CD4-positive, alpha-beta T cell treated with Interleukin-17A for 1 hour (primary cell): ENCODE measurements at places on chromosomes 7 and 10.

DNA sequence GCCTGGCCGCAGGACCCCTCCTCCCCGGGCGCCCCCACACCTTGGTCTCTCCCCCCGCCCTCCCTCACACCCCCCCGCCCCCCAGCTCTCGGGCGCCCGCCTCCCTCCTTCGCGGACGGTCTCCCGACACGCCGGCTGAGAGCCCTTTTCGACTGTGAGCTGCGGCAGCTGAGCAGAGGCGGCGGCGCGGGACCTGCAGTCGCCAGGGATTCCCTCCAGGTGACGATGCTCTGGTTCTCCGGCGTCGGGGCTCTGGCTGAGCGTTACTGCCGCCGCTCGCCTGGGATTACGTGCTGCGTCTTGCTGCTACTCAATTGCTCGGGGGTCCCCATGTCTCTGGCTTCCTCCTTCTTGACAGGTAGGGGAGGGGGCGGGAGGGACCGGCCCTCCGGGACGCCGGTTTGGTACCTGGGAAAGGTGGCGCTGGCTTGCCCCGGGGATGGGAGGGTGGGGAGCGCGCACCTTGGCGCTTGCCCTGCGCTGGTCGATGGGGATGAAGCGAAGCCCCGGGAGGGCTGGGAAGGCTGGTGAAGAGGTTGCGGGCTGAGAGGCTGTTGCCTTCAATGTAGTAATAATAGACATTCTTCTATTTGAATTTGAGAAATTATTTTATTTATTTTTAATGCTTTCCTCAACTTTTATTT is at the start of gene BMPER:
TSS of gene BMPER (plus strand) at position 151 of the 644 bp plus-strand sequence. CDS start at position 226, 75 bp downstream.
- no peak for DNase-seq

DNA sequence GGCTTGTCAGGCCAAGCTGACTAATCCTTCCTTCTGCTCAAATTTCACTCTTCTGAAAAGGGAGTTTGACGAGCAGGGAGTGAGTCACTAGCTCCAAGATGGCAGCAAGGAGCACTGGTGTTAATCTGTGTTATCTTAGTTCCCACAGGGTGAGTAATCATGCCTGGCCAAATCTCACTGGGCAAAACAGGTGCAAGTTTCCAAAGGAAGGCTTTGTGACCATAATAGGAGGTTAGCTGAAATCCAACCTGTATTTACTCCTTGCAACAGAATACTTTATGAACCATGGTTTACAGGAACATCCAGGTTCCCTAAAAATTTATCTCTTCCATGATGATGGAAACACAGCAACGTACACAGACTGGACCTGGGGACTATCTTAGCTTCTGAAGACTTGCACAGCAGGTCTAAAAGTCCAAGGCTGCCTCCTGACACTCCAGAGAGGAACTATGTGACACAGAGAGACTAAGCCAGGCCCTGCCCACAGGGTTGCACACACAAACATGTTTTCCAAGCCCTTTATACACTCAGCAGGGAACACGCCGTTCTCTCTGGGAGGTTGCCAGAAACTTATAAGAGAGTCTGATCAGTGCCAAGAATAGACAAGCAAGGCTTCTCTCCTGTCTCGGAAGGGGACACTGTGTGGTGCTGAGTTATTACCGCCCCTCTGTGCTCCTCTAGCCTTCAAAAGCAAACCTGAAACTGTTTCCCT is 46.3 kb downstream of the PDK4 start:
- DNase-seq = no peak

- DNase-seq = no peak
These were observed 47.3 kb downstream of the PIP4K2A start for GRCh38 chr10:22667093-22667480.

- DNase-seq = no peak
These were observed 35.2 kb downstream of the RNF133 start for GRCh38 chr7:122663733-122664132.

DNA sequence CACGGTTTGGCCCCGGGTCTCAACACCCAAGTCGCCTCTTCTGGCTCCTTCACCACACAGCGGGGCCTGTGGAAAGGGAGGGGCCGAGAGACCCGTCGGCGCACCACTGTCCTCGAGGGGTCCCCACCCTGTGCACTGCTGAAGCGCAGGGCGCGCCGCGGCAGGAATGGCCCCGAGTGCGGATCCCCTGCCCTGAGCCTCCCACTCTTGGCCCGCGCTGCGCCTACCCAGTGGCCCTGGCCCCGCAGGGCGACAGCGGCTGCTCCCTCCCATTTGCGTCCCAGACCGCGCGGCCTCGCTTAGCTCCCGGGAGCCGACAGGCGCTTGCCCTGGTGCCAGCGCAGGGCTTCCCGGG is 2.1 kb upstream of the SFMBT2 start:
- no peak for DNase-seq

DNA sequence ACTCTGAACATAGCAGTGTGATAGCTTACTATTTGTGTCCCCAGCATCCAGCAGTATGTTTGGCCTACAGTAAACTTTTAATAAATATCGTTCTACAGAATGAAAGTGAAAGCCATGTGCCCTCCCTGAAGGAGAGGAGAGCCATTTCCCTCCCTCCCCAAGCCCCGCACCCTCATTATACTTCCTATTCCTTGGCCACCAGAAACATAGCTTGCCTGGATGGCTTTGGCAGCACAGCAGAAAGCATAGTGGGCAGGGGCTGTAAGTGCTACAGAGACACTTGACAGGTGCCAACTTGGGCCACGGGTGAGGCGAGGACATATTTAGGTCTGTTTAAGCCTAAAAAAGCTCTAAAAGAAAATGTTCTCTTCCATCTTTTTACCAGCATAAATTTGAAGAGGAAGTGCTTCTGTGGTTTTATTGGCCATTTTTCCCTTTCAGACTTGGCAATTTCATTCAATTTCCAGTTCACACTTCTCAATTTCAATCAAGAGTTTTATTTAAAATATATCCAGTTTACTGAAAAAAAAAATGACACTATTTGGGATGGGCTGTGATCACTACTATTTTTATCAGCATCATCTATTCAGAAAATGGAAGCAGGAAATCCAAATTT is 12.7 kb downstream of the HHEX start:
- DNase-seq = no peak

- no peak for DNase-seq
These were observed 54.3 kb downstream of the PODXL start for GRCh38 chr7:131501930-131502685.

DNA sequence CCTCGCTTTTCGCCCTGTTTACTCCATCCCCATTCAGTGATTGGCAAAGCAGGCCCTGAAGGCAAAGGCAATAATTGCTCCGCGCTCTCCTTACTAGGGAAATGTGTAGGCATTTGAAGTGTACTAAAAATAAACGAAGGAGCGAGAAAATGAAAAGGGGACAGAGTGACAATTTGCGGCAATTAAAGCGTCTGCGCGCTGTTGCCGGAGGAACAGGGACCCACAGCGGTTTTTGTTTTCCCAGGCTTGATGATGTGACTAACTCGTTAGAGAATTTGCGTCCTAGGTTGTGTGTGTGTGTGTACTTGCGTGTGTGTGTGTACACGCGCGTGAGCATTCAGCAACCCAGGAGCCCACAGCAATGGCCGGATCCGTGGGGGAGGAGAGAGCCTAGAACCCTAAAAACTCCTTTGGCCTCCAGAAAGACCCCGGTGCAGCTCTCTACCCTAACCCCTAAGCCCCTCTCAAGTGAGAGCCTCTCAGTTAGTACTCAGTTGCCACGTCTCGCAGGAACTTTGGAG is 7.8 kb upstream of the DLX6 start:
- DNase-seq = no peak

DNA sequence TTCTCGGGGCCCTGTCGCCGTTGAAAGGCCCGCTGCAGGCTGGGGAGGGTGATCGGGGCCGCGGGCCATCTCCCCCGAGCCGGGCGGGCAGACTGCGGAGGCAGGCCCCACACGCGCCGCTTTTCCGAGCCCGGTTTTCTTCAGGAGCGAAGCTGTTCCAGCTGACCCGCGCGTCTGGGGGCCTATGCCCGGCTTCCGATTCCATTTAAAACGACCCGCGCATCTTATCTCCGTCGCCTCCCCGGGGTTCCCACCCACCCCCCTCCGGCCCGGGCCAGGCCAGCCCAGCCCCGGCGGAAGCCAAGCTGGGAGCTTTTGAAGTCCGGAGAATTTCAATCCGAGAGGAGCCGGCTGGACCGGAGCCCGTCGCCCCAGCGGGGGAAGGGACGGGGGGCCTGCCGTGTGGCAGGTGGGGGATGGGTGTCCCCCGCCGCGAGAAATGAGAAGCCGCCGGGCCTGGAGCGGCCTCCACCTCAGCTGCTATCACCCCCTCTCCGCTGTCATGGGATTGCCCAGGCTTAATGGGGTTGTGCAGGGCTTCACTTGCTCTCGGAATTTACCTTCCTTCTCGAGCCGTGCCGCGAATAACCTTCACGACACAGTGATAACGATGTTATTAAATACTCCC is 3.1 kb upstream of the EVX1 start:
- no peak for DNase-seq

DNA sequence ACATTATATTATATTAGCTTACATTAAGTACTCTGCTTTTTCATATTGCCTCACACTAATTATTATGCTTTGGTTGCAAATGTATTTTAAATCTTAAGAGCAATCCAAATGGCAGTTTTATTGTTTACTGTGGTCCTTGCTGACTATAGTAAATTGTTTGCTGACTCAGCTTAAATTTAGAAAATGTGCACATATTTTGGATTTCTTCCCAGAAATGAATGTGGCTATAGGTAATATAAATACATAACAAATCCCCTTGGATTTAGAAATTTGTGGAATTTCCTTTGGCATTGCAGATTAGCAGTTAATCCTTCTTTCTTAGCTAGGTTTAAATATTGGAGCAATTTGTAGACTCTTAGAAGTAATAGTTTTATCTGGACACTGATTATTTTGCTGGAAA is 565.8 kb downstream of the NRG3 start:
- no peak for DNase-seq

DNA sequence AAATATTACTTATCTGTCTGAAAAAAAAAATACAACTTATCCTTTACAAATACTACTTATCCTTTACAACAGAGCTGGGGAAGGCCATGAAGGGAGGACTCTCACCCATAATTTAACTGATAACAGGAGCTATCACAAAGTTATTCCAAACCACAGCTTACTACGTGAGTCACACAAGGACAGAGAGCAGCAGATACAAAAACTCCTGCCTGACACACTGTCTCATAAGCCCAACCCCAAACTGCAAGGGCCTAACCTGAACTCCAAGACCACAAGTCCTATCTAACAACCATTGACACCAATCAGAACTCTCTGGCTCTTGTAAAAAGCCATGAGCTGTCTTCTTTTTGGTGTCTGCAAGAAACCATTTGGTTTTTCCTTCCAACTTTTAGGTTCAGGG is 28.5 kb upstream of the CXCL12 start:
- DNase-seq = no peak

- DNase-seq = no peak
These were observed 46.0 kb downstream of the CNOT4 start for GRCh38 chr7:135463908-135464307.

GRCh38 chr7:129792721-129793120 is 160.0 kb downstream of the UBE2H start:
- no peak for DNase-seq

GRCh38 chr10:112807013-112807412 is 143.0 kb upstream of the TCF7L2 start:
- DNase-seq = no peak

GRCh38 chr10:8193546-8193945 is 139.1 kb downstream of the GATA3 start:
- DNase-seq = no peak

DNA sequence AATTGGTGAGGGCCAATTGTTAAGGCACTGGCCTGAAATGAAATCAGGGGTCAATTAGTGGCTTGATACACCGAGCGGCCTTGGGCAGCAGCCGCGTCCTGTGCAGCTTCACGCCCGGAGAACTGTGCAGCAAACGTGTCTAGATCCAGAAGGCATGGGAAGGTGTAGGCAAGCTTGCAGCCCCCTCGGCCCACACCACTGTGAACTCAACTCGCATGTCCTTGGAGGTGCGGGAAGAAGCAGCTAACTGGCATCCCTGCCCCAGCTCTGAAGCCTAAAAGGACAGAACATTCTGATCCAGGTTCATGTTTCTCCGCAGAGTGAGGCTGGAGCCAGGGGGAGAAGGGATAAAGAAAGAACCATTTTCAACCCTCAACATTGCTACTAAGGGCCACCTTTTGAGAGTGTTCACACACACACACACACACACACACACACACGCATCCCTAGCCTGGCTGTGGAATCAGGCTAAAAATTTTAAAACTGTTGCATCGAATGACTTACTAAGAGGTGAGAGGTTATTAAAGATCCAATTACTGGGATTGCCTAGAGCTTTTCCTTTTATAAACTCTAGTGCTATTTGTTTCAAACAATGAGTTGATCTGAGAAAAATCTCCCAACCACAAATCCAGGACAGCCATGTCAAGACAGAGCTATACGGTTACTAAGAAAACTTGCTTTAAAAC is 104.0 kb downstream of the PARP12 start:
- DNase-seq = no peak

- no peak for DNase-seq
These were observed 22.8 kb upstream of the OSBPL3 start for GRCh38 chr7:25002786-25003185.

DNA sequence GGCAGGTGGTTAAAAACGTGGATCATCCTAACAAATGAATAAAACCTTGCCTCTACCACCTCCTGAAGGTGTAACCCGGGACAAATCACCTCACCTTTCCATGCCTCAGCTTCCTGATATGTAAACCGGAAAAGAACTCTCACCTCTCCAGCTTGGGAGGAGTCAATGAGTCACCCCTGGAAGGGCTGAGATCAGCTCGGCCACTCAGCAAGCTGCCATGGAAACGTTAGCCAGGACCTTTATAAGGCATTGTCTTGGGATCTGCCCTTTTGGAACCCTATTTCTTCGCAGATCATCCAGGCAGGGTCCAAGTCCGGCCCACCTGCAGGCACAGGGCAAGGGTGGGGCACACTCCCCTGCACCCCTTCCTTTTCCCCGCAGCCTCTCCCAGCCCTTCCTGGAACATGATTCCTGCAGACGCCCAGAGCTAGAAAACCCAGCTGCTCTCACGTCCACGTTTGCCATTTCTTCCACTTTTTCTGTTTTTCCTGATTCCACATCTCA is 81.6 kb upstream of the PFKP start:
- no peak for DNase-seq

DNA sequence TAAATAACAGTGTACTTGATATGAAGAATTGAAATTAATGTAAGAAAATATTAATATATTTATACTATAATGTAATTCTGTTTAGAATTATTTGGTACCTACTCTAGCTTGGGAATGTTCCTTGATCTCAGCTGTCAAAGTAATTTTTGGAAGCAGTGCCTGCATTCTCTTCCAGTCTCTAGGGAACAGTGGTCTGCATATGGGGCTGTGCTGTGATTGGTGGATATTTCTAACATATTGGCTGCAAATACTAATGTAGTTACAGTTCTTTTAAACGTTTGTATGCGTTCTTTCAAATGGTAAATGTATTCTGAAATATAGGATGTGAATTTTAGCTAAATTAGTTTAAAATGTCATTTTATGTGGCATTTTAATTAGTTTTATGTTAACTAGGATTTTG is 87.2 kb downstream of the PHF14 start:
- no peak for DNase-seq
